Large intestine (tissue), 12 donors: ENCODE measurements at places on chromosomes 12 and 14. TPM values are rescaled to one million over a fixed set of nuclear protein-coding genes. Genes with fewer than 3 reads are reported as not detected.

Gene ATP2A2
- polyA plus RNA-seq = 144 TPM

DNA sequence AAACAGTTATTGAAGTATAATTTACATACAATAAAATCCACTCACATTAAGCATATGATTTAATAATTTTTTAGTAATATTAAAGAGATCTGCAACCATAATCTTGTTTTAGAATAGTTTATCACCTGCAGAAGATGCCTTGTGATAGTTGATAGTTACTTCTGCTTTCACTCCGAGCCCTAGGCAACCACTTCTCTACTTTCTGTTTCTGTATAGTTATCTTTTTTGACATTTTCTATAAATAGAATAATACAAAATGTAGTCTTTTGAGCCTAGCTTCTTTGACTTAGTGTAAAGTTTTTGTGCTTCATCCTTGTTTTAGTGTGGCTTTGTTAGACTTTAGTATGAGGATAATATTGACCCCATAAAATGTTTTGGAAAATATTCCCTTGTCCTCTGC lies 111.0 kb downstream of the MNAT1 start:
- no peak for DNase-seq

- no peak for DNase-seq
Observed at GRCh38 chr12:30968211-30968610, 41.7 kb downstream of the TSPAN11 start.

- DNase-seq = no peak
Observed at GRCh38 chr12:96365604-96366380, 34.4 kb downstream of the CDK17 start.
